ENCODE measurements at places on chromosomes 3 and 15. TPM values are rescaled to one million over a fixed set of nuclear protein-coding genes. Genes with fewer than 3 reads are reported as not detected.

The EHHADH gene
- 3.5 TPM for total RNA-seq

DNA sequence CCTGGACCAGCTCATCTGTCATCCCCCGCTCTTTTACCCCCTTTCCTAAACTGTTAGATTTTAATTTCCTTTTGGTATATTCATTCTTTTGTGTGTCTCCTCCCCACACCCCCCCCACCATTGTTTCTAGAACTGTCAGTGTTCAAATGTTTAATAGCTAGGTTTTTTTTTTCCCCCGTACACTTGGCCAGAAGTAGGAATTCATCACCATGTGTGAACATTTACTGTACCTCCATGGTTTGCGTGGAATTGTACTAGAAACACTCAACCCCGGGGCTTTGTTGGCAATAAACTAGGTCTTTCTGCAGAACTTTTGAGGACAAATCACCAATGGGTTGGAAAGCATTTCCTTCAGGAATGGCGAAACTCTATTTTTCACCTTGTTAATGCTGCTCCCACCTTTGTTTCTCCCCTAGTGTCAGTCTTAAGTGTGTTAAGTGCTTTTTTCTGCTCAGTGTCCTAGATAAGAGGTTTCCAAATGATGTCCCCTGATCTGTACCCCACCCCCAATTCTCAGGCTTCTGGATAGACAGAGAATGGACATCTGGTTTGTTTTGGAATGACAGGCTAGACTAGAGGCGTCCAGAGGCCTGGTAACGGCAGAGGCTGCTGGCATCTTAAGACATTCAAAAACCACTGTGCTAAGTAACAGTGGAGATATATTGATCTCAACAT lies 76.8 kb downstream of the SMAD3 start:
- no peak for DNase-seq

DNA sequence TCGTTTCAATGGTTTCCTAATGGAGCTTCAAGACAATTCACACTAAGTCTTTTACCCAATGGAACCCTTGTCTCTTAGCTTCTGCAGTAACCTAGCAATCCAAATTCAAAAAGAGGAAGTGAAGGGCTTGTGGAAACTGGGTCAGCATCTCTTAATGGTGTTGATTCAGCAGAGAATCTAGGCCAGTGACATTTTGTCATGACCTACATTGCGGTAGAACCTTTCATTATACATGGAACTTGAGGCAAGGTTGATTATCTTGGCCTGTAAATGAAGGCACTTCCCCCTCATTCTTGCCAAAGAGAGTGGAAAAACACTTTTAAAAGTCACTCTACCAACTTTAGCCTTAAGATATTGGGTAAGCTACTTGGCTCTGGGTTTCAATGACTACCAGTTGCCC lies 42.8 kb downstream of the C2CD4B start:
- DNase-seq = no peak

GRCh38 chr15:95247071-95247984 lies 1016.0 kb downstream of the MCTP2 start:
- no peak for DNase-seq

- no peak for DNase-seq
Observed at GRCh38 chr15:96146726-96147125, 183.8 kb upstream of the NR2F2 start.

DNA sequence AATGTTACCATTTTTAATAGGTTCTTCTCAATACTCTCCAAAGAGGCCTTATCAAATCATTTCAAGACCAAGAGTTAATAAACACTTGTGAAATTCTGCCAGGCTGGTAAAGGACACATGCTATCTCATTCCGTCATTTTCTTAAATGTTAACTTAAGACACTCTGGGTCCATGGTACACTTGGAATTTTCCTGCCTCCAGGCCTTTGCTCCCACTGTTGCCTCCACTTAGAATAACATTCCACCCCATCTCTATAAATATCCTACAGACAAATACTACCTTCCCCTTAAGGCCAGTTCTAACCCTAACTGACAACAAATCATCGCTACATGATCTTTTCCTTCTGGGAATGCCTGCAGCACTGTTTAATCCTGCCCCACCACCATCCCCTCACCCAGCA lies 24.1 kb downstream of the MAGI1 start:
- DNase-seq = no peak

DNA sequence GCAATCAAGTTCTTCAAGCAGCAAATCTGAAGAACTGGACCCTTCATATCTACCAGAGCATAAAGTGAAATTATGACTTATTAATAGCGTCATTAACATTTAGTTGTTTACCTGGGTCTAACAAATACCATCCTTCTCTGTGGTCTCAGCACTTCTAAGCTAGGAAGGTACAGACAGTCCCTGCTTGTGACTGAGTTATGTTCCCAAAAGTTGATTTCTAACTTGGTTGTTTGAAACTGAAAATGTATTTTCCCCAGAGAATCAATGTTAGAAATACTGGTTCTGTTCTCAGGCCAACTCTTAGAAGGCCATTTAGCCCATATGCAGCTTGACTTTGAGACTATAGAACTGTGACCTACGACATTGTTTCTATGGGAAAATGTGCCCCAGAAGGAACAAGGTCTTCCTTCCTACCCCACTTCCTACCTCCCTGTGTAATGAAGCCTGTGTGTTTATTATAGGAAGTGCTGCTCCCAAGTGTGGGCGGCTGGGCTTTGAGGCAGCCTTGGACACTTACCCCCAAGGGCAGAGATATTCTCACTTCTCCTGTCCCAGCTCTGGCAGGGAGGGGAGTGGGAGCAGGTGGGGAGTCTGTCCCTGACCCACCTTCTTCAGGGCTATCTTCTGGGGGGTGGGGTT lies 12.2 kb upstream of the MAPK6 start:
- no peak for DNase-seq

DNA sequence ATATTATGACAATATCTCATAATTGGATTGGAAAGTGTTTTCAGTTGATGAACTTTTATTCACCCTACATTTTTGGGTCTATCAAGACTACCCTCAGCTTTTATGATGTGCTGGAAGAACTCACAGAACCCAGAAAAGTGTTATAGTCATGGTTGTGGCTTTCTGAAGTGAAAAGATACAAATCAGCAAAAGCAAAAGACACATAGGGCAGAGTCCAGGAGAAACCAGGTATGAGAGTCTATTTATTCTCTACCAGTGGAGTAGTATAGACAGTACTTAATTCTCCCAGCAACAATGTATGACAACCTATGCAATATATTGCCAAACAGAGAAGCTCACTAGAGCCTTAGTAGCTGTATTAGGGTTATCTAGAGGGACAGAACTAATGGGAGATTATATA lies 280.4 kb upstream of the TTC14 start:
- DNase-seq = no peak

- DNase-seq = no peak
Observed at GRCh38 chr3:49316696-49317457, 23.0 kb downstream of the USP4 start.

- DNase-seq = no peak
Observed at GRCh38 chr3:10511809-10512494, 6.6 kb upstream of the ATP2B2 start.

The GOLGA8G gene
- not detected for total RNA-seq

GRCh38 chr3:155635056-155635455 lies 109.8 kb downstream of the PLCH1 start:
- DNase-seq = no peak

DNA sequence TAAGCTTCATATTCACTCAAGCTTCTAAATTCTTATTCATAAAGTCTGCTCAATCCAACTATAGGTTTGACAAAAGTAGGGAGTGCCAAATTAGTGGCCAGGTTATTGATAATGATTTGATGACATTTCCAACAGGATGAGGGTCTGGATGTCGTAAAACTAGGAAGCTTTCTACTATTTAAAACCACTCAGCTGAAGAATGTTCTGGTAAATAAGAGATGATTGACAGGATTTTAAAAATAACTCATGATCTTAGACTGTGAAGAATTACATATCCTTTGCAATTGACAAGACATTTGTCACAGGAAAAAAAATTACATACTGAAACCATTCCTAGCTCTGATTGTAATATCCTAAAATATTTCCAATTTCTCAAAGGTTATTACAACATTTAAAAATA lies 15.4 kb upstream of the TRIM59 start:
- DNase-seq = no peak

- DNase-seq = no peak
Observed at GRCh38 chr15:55250392-55250791, 39.2 kb downstream of the RAB27A start.

DNA sequence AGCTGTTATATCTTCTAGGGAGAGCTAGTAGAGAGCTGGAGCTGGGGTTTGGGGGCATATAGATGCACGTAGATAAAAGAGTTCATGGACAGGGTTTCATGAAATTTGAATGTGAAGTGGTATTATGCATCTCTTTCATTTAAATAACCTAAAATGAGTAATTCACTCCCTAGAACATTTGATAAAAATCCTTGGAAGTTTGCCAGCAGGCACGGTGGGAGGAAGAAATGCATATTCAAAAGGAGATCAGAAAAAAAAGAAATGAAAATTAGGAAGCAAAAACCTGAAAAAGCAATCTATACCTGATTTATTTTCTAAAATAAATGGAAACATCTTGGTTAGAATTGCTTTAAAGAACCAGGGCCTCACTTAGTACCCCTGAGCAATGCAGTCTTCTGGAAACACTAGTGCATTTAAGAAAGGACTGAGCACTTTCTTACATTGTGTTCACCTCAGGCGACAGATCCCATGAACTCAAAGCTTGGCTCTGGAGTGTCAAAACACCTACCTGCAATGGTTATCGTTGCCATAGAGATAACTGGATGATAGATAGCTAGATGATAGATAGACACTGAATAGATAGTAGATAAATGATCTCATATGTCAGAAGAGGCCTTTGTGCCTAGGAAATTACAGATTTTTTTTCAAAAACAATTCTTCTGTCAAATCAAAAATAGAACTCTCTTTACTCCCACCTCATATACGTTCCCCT lies 458.6 kb upstream of the THRB start:
- DNase-seq = no peak

The TGM4 gene
- not detected for total RNA-seq
